ENCODE measurements at places on chromosomes 16 and 17.

DNA sequence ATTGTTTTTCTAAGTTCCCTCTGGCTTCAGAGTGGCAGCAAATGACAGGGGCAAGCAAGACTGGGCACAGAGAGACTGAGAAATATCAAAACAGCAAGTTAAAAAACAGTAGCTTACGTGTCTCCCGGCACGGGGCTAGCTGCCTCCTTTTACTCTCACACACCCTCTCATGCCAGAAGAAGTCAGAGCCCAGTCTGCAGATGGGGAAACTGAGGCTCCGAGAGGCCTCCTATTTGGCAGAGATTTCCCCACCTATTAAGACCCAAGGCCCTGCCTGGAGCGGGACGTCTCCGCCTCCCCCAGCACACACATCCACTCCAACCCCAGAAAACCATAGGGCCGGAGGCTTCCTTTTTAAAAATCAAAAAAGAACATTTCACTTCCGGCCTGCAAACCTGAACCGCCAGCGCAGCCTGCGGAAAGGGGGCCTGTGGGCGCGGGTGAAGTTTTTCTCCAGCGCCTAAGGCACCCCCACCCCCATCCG is 832 bp downstream of the CARHSP1 start:
- no peak for DNase-seq

DNA sequence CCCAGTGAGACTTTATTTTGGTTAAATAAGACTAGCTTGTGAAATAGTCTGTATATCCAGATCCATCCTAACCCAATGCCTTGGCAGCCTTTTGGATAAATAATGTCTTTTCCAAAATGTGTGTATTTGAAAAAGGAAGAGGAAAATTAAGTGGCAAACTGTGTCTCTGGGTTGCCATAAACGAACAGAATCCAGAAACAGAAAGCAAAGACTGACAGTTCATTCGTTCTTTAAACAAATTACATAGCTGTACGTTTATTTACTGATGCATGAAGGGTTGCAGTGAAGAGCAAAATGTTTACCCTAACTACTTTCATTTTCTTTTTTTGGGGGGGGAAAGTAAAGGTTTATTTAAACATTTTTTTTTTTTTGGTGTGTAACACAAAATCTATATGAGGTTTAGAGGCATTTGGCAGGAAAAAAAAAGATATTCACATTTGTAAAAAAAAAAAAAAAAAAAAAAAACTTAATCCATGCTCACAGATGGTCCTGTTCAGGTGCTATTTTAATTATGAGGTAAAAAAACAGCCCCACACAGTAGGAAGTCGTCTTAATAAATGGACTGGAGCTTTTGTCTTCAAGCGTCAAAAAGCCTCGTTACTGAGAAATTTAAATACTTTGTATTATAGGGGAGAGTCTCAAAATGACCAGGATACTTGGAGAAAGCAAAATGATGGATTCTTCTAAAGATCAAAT is 245.9 kb downstream of the FTO start:
- DNase-seq = no peak

DNA sequence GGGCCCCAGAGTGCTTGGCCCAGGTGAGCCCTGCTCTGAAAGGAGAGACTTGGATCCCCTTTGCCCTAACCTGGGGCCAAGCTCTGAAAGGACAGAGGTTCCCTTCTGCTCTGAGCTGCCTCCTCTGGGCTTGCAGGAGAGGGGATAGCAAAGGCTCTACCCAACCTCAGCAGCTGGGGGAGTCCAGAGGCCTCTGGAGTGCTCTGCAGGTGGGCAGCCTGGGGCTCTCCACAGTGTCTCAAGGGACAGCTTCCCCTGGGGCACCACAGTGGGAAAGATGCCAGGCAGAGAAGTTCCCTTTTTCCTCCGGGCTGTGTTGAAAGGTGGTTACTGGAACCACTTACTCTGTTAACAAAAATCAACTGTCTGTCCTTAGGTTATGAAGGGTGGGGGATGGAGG is 48.2 kb upstream of the MGAT5B start:
- no peak for DNase-seq

- DNase-seq = no peak
Observed at GRCh38 chr17:80177986-80178595, 8.3 kb downstream of the CARD14 start.

- no peak for DNase-seq
Observed at GRCh38 chr16:11781773-11782172, 15.3 kb downstream of the ZC3H7A start.

DNA sequence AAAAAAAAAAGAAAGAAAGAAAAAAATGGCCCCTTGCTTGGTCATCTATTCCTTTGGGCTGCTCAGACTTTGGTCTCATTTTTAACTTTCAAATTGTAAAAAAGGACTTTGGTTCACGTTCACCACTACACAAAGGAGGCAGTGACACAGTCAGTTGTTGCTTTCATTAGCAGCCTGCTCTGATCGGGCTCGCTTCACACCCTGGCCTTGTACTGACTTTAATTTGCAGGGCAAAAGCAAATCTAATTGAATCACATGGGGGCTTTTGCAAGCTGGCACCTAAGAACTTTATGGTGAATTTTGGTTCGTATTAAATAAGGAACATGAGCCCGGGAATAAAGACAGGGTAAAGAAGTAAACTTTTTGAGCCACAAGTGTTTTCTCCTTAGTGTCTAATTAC is 103.6 kb upstream of the CDH11 start:
- DNase-seq = no peak

GRCh38 chr16:89115216-89115861 is 21.7 kb downstream of the ACSF3 start:
- peak; percentile 58 for DNase-seq

DNA sequence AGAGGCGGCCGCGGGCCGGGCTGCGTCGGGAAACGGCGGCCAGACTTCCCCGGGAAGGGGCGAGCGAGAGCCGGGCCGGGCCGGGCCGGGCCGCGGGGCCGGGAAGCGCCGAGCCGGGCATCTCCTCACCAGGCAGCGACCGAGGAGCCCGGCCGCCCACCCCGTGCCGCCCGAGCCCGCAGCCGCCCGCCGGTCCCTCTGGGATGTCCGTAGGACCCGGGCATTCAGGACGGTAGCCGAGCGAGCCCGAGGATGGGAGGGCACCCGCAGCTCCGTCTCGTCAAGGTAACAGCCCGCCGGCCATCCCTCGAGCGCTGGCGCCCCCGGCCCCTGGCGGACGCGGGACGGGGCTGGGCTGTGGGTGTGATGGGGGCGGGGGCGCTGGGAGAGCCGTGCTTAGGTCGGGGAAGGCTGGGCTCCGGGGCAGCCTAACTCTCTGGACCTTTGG is at the start of gene CRHR1:
TSS of gene CRHR1 (plus strand) at position 28 of the 448 bp plus-strand sequence. CDS start at position 253, 225 bp downstream.
- DNase-seq = no peak

DNA sequence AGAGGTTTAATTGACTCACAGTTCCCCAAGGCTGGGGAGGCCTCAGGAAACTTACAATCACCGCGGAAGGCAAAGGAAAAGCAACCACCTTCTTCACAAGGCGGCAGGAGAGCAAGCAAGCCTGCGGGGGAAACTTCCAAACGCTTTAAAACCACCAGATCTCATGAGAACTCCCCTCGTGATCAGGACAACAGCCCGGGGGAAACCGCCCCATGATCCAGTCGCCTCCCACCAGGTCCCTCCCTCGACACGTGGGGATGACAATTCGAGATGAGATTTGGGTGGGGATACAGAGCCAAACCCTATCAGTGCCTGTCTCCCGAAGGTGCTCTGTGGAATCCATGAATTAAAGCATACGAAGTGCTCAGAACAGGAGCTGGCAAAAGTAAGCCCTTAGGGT is 43.9 kb upstream of the ABR start:
- DNase-seq = no peak

DNA sequence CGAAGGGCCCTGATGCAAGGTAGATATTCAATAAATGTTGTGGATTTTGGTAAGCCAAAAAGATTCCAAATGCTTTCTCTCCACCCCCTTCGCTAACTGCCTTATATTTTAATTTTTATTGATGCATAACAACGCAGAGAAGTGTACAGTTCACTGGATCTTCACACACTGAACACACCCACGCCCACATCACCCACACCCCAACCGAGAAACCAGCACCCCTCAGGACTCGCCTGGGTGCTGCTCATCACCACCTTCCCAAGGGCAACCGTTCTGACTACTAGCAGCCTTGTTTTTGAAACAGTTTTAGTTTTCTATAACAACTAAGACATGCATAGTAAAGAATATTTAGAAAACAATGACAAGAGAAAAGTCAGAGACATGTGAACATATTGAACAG is 9.1 kb upstream of the PLCG2 start:
- no peak for DNase-seq

- DNase-seq = no peak
Observed at GRCh38 chr17:78381601-78382232, 3.3 kb downstream of the PGS1 start.
